NCI-H2081 (cell line): ENCODE measurements at places on chromosomes 4 and X.

GRCh38 chr4:114019276-114019968, 40.0 kb upstream of the ARSJ start:
- DNase-seq, result no peak

DNA sequence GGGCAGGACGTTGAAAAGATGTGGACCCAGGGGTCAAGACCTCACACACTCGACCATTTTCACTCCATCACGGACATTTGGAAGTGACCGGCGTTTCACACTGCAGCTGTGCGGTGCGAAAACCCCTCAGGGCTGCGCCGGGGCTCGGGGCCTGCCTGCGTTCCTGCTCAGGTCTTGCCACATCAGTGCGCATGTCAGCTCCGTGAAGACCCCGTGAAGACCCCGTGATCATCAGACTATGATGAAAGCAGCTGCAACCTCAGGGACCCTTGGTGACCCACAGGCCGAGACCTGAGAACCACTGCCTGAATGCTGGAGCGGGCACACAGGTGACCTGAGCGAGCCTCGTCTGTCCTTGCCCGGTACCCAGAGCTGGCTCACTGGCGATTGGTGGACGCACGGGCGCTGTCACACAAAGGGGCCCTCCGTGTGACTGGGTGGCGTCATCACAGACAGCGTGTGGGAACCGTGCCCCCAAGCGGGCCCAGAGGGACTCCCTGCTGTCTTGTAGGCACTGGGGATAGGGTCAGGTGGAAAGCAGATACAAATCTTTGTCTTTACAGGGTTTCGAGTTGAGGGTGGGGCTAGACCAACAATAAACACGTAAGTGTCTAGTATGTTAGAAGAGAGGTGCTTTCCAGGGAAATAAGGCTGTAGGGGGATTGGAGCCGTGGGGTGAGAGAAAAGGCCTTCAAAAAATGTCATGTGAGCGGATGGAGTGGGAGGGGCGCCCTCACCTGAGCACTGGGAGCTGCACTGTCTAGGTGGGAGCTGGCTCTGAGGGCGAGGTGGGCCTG, 12.7 kb downstream of the MSANTD1 start:
- DNase-seq, result no peak

- no peak for DNase-seq
These were observed 30.4 kb downstream of the TBC1D14 start for GRCh38 chr4:6939761-6940743.

DNA sequence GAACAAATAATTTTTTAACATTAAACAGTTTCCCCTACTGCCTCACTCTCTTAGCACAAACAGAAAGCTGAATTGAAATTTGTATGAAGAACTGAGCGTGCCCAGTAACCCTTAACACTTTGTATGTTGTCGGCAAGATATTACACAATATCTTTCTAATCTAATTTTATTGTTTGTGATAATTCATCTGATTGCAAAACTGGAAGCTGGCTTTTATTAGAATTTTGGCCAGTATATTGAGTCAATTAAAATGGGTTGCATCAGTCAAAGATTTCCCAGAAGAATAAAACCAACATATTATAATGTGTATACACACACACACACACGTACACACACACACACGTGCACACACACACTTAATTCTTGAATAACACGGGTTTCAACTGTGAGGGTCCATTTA, 2332.1 kb downstream of the PCDH7 start:
- no peak for DNase-seq

GRCh38 chr4:2943364-2944090, 19.7 kb downstream of the NOP14 start:
- no peak for DNase-seq

GRCh38 chrX:40663880-40664630, 16.7 kb upstream of the CXorf38 start:
- no peak for DNase-seq

DNA sequence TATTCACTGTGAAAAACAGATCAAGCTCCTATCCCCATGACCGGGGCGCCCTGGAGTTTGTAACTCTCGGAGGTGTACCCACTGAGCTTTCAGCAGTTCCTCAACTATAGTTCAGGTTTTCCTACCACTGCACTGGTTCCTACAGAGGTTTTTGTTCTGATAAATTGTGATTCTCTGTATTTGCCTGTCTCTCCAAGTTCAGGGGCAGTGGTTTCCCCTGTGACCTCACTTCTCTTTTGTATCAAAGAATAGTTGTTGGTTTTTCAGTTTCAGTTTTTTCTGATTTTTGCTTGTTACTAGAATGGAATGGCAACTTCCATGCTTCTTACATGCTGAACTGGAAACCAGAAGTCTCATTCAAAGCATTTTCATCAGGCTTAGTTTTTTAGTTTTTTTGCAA, 56.8 kb upstream of the PLS3 start:
- no peak for DNase-seq

- no peak for DNase-seq
These were observed 172.4 kb upstream of the SCML1 start for GRCh38 chrX:17564689-17565409.

DNA sequence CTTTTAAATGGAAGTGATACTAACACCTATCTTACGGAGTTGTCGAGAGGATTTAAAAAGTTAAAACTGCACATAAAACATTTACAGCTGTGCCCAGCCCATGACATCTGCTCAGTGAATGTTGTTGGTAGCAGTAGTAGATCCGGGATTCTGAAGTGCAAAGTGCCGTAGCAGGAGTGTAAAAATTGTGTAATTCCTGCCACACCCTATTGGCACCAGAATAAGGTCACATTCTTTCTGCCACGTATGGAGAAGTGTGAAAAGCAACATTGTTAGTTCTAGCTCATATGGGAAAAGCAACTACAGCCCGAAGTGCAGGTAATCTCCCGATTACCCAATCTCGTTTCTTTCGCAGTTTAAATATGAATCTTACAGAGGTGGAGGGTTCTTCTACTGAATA, 31.2 kb downstream of the PRIMPOL start:
- DNase-seq, result no peak

- no peak for DNase-seq
These were observed at the start of gene ENAM for GRCh38 chr4:70628444-70628843. Gene ENAM, plus strand, starts transcription at chr4:70628744. Its CDS starts 757 bp downstream, at chr4:70629501.

DNA sequence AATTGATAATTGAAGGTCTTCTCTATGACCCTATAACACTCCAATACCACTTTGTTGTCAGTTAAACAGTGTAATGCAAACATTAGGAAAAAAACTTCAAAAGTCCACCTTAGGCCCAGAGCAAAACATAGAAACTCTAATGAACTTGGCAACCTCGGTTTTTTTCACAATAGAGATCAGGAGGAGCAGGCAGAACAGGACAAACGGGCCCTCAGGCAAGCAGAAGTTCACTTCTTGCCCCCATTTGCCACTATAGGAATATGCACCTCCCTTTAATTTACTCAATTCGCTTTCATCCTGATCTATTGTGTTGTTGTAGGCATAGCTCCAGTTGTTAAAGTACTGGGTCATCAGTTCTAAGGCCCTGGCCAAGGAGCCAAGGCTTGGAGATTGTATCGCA, 18.2 kb downstream of the ACOX3 start:
- no peak for DNase-seq

- no peak for DNase-seq
These were observed 73.2 kb downstream of the SH3KBP1 start for GRCh38 chrX:19814240-19814639.

- no peak for DNase-seq
These were observed 7.0 kb downstream of the MTM1 start for GRCh38 chrX:150575419-150575814.

- no peak for DNase-seq
These were observed 50.5 kb downstream of the CXCL1 start for GRCh38 chr4:73919691-73920090.

GRCh38 chr4:139469216-139469615, 15.3 kb downstream of the RAB33B start:
- no peak for DNase-seq

DNA sequence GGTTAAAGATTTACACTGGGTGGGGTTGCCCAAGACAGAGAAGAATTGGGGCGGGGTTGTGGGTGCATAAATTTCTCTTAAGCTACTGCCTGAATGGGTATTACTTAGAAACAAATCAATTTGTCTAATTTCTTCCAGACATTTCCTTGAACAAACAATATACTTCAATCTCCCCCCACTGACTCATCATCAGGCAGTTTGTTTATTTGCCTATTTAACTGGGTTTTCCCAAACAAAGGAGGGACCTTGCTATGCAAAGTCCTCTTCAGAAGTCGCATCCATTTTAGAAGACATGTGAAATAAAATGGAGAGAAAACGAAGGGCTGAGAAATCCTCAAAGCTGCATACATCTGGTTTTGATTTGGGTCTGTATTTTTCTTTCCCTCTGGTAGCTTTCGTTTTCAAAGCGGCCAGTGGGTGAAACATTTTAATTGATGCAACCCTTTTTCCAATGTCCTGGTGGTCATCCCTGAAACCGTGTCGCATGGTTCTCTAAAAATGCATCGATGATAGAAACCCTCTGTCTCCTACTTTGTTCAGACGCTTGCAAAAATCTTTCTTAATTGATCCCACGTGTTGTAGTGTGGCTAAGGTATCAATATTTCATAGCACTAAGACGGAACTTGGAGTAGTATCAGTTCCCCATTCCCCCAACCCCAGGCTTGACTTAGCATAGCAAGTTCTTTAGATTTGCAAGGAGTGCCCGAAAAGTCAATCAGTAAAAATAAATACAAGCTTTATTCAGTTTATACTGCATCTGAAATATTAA, 115.1 kb upstream of the MXRA5 start:
- no peak for DNase-seq

- DNase-seq, result no peak
These were observed 42.1 kb downstream of the AFF1 start for GRCh38 chr4:86976801-86977485.

DNA sequence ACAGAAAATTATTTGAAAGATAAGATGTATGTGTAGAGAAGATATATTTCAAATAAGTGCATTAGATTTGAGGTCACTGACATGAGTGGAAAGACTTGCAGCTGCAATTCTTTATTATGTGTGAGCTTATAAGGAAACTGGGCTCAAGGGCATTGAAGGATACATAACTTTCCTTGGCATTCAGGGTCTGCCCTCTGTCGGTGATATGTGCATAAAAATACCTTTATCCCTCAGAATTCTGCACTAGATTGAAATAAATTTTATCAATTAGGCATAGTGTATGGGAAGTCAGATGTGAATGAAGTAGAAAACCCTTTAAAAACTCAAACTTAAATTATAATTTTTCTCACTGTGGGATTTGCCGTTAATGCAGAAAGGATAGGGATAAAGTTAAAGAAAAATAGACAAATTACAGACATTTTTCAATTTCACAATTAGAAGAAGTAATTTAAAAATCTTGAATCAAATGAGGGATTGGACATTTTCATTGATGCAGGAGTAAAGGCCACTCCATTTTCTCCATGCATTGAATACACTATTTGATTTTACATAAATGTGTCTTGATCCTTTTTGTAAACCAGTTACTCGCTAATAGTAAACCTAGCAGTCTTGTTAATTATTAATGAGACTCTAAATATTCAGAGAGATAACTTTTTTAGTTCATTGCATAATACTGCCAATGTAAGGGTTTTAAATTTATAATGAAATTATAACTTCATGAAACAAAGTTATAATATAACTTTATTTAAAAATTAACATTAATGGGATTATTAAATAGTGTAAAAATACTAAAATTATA, 21.0 kb upstream of the ETNPPL start:
- no peak for DNase-seq

DNA sequence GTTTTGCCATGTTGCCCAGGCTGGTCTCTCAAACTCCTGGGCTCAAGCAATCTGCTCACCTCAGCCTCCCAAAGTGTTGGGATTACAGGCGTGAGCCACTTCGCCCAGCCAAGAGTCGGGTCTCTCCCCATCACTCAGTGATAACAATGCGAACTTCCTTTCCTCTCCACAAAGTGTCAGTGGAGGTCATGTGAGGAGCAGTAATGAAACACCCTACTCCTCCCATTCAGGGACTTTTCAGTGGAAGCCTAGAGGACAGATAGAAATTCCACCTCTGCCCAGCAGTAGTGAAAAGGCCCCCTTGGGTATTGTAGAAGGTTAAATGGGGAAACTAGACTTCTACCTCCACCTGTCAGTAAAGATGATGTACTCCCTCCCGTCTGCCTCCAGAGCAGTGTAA, 141.9 kb upstream of the STK26 start:
- no peak for DNase-seq

DNA sequence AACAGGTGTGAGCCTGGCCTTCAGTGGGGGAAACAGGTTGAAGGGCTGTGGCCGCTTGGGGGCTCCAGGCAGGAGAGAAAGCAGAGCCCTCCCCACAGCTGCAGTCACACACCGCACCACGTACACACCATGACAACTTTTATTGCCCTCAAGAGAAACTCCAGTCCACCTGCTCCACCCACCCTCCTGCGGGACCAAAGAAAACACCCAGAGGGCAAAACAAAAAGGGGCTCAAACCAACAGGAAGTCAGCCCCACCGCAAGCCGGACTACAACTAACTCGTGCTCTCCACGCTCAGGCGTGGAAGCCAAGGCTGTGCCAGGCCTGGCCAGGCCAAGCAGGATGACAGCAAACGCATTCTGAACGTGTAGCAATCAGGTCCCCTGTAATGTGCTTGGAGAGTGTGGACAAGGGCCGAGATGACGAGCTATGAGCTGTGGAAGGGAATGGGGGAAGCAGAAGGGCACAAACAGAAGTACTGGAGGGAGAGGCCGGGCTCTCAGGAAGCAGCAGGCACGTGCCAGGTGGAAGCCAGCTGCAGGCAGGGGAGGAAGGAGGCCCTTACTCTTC, 12.7 kb downstream of the SLC6A8 start:
- DNase-seq, result no peak

GRCh38 chr4:36884151-36884550, 360.4 kb upstream of the NWD2 start:
- no peak for DNase-seq

- DNase-seq, result no peak
These were observed 1317.2 kb downstream of the PCDH7 start for GRCh38 chr4:32037399-32037798.
